ENCODE measurements at places on chromosomes 7 and 10. TPM values are rescaled to one million over a fixed set of nuclear protein-coding genes. Genes with fewer than 3 reads are reported as not detected.

Gene TMEM225B
- 1.5 TPM for total RNA-seq

- no peak overlapping the region for H3K27ac ChIP-seq
- no peak for DNase-seq
- H3K4me3 ChIP-seq = no peak overlapping the region
- H3K4me1 ChIP-seq = peaks cover 16% of the 10 kb centered on the region
- H3K27me3 ChIP-seq = no peaks in the 10 kb centered on the region
Observed at GRCh38 chr10:78336402-78336791, 302.7 kb downstream of the RPS24 start.

DNA sequence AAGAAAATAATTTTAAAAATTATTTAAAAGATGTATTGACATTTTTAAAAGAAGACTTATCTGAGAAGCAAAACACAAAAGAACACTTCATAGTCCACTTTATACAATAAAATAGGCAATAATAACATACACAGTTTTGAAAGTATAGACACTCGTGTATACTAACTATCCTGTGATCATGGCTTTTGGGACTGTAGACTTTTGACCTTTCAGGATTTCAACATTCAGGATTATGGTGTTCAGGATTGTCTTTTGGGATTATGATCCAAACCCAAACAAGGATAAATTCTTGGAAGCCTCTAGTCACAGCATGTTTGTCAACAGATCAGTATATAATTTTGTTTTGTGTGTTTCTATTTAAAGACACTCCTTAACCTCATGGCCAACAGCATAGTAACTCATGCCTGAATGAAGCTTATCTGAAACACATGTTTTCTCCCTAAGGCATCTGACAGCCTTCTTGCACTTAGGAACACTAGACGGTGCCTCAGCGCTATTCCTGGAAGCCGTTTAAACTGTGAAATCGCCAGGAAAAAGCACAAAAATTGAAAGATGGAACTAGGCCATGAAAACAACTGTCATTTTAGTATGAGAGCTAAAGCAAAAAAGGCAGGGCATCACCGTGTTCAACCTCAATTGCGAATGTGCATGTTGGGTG is 29.9 kb downstream of the GSAP start:
- no peaks in the 10 kb centered on the region for H3K27me3 ChIP-seq
- H3K27ac ChIP-seq = no peak overlapping the region
- no peak for DNase-seq
- peaks cover 22% of the 10 kb centered on the region for H3K36me3 ChIP-seq

GRCh38 chr10:88687853-88688467 is 18.1 kb upstream of the LIPK start:
- no peak overlapping the region for H3K27ac ChIP-seq
- no peaks in the 10 kb centered on the region for H3K36me3 ChIP-seq
- no peaks in the 10 kb centered on the region for H3K4me1 ChIP-seq
- H3K4me3 ChIP-seq = no peak overlapping the region
- no peak for DNase-seq

GRCh38 chr7:24500599-24500998 is 72.7 kb upstream of the PALS2 start:
- peak overlapping the region; percentile 71 for H3K27ac ChIP-seq
- DNase-seq = no peak
- no peaks in the 10 kb centered on the region for H3K36me3 ChIP-seq
- no peaks in the 10 kb centered on the region for H3K27me3 ChIP-seq

GRCh38 chr10:100737355-100738054 is 7.9 kb upstream of the PAX2 start:
- H3K36me3 ChIP-seq = no peaks in the 10 kb centered on the region
- H3K27me3 ChIP-seq = peaks cover 9% of the 10 kb centered on the region
- peak overlapping the region; percentile 6 for H3K4me3 ChIP-seq
- peaks cover 4% of the 10 kb centered on the region for H3K4me1 ChIP-seq

GRCh38 chr7:76512941-76513816 is 2.8 kb downstream of the UPK3B start:
- no peaks in the 10 kb centered on the region for H3K36me3 ChIP-seq
- no peaks in the 10 kb centered on the region for H3K27me3 ChIP-seq
- DNase-seq = no peak
- H3K27ac ChIP-seq = peak overlapping the region; percentile 44
